ENCODE measurements at places on chromosomes 11 and 22.
A peak's percentile ranks its signal among the peaks of the same experiment; 100 is the strongest.

GRCh38 chr11:72646024-72646423 lies 28.2 kb downstream of the PDE2A start:
- DNase-seq = no peak

DNA sequence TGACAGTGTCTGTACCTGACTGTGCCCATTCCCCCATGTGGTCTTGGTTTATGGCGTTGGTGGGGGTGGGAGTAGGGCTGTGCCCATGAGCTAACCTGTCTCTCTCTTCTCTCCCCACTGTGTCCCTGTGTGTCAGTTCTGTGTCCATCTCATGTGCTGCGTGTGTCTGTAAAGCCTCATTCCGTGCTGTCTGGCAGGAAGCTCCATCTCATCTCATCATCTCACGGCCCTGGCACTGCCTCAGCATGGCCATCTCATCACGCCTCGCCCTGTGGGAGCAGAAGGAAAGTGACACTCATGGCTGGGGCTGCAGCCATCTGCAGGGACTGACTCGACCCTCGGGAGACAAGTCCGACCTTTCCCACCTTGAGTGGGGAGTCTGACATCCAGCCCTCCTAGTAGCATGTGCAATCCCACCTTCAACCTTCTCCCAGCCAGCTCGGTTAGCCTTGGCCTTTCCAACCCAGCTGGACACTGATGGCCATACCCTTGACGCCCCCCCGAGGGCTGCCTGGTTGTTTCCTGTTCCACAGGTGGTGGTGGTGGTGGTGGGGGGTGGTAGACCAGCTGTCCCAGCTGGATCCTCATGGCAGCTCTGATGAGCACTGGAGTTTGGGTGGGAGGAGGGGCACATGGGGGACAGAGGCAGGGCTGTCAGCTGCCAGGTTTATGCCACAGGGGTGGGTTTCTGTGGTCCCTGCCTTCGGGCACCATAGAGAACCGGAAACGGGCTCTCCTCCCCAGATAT lies 19.0 kb downstream of the MYO18B start:
- no peak for DNase-seq

GRCh38 chr11:15864026-15864805 lies 492.1 kb downstream of the SOX6 start:
- peak; percentile 75 for DNase-seq

- peak; percentile 79 for DNase-seq
These were observed 96.6 kb upstream of the POU2AF2 start for GRCh38 chr11:111148953-111149352.

DNA sequence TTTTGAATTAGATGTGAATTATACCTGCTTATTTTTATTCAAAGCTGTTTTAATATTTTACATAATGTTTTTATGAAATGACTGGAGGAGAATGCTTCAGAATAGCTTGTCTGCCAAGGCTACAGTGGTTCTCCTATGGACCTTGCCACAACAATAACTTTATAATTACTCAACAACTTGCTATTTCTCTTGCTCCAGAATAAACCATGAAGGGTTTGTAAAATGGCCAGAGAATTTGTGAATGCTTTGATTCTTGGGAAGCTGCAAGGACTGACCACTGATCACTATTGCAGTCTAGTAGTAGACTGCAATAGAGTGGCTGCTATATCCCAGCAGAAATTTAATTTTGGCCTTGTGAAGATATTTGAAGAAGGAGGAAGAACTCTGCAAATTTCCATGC lies 199.7 kb downstream of the FAT3 start:
- DNase-seq = no peak

DNA sequence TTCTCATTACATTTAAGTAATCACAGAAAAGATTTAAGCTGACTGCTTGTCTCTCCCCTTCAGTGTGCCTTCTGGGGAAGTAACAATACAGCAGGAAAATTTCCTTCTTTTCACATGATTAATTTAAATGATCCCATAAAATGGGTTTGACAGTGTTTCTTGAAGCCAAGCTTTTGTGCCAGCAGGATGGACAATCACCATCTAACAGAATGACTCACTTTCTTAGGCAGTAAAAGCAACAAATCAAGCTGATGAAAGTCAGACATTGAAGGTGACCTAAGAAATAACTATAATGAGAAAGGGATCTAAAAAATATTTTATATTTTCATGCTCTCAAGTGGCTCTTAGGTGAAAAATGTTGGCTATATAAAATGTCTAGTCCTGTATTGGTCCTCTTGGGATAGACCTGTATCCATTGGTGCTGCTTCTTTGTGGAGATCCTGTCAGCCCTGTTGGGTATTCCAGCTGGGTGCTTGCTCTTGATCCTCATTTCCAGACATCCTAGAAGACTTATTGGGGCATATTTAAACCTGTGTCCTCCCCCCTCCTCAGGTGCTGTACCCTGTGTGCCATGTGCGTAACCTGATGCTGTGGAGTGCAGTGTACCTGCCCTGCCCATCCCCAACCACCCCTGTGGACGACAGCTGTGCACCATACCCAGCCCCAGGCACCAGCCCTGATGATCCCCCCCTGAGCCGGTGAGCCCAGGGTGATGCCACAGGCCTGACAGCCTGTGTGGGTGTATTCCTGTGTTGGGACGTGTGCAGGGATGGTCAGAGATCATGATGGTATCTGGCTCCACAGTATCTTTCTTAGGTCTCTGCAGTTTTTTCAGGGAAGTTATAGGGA lies 62.7 kb upstream of the HORMAD2 start:
- DNase-seq = peak; percentile 45

- DNase-seq = no peak
These were observed 1411.1 kb downstream of the BRD1 start for GRCh38 chr22:48416396-48417224.

- no peak for DNase-seq
These were observed 76.3 kb upstream of the IGLL5 start for GRCh38 chr22:22811016-22812009.

- no peak for DNase-seq
These were observed 9.9 kb downstream of the SYNGR1 start for GRCh38 chr22:39359659-39360195.

DNA sequence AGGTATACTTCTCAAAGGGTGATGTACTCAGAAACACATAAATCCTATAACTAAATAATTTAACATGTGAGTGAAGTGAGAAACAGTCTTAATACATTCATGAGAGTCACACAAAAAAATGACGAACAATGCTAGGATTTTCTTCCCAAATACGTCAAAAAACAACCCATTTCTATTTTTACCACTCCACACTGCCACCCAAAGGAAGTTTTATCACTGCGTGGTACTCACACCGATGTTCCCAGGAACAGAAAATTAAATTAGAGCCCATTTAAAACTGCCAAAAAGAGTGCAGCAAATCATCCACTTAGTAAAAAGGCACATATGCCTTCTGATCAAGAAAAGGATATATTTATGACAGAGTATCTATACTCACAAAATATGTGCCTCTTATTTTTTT lies 710.9 kb upstream of the FAT3 start:
- DNase-seq = no peak

GRCh38 chr11:82767123-82767522 lies 33.5 kb upstream of the FAM181B start:
- DNase-seq = no peak

DNA sequence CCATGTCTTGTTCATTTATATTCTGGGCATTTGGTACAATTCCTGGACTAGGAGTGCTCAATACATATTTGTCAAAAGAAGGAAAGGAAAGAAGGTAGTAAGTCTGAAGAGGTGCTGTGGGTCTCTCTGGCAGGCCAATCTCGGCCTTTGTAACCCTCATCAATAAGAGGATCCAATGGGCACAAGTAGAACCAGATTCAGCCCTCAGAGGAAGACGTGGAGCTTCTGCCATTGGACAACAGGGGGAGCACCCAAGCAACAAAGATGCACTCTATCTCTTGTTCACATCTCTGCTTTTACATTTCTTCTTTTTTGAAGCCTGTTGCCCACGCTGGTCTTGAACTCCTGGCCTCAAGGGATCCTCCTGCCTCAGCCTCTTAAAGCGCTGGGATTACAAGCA lies 2.2 kb upstream of the VPS11 start:
- peak; percentile 38 for DNase-seq

- DNase-seq = no peak
These were observed 496.4 kb downstream of the BRD1 start for GRCh38 chr22:49331223-49331815.

DNA sequence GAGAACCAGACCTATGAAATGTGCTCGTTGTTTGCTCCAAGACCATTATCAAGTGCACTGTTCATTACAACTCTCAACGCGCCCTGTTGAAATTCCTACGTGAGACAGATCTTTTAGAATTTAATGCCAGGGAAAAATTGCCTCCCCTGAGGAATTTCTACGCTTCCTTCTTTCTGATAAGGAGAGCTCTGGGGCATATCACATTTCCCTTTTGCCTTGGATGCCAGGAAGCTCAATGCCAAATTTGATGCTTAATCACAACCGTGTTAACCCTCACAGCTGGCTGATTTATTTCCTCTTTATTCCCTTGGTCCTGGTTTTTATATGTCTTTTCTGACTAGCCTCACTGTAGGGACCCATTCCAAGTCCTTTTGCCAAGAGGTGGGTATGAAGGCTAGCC lies 109.4 kb downstream of the MICAL2 start:
- DNase-seq = peak; percentile 67

DNA sequence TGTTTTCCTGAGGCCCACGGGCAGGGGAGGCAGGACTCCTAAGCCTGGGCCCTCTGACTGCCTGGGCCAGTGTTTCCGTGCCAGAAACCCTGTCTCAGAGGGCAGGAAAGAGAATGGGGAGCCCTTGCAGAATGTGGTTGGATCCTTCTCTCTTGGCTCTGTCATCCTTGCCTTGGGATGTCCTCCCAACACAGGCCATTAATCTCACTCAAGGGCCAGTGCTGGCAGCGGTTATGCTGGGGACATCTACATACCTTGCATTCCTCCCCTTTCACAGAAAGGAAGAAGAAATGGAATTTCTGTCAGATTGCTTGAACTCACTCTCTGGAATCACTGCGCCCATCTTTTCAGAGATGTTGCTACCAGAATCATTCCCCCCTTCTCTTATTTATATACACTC lies 296.9 kb downstream of the KIRREL3 start:
- DNase-seq = no peak

GRCh38 chr11:10725114-10725906 lies 25.7 kb upstream of the CTR9 start:
- peak; percentile 97 for DNase-seq

DNA sequence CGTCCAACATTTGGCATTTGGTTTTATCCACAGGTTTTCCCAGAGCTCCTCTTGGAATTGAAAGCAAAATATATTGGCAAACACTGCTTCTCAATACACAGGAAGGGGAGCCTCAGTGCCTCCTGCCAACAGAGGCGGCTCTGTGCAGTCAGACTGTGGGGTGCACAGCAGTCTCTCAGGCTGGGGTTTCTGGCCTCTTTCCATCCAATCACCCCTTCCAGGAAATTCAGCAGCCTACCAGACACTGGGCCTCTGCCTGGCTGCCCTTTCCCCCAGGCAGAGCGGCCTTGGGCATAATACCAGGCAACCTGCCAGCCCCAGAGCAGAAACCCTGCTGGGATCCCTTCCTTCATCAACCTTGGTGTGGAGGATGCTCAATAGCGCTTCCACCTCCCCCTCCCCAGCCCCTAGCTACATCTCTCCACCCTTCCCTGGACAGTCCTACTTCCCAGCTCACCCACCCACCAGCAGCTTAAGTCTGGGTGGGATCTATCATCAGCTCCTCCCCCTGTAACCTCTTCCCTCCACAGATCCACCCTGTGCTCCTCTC lies 17.8 kb upstream of the RAPSN start:
- peak; percentile 47 for DNase-seq

GRCh38 chr22:39232246-39232645 lies 12.5 kb downstream of the PDGFB start:
- DNase-seq = no peak

DNA sequence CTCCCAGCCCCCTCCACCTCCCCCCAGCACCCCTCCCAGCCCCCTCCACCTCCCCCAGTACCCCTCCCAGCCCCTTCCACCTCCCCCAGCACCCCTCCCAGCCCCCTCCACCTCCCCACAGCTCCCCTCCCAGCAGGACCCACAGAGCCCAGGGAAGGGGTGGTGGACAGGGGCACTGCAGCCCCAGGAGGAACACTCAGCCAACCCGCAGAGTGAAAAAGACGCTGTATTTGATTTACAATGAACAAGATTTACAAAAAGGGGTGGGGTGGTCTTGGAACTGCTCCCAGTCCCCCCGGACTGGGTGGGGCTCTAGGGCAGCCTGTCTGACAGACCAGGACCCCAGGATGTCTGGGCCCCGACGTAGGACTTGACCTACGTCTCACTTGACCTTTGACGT lies 4.6 kb upstream of the MAPK11 start:
- no peak for DNase-seq

DNA sequence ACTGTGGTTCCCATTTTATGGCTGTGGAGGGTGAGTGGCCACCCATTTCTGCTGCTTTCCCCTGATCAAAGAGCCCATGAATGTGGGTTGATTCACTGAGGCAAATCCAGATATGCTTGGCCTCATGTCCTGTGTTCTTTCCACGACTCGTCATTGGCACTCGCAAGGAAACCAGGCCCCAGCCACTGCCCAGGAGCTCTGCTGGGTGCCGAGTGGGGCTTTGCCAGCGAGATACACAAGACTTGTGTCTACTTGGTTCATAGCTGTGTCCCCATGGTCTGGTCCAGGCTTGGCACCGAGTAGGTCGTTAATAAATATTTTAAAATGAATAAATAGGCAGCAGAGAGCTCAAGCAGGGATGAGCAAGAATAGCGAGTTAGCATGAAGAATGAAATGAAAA lies 1291.5 kb downstream of the TBC1D22A start:
- no peak for DNase-seq

- peak; percentile 35 for DNase-seq
These were observed 64.6 kb downstream of the KCNJ1 start for GRCh38 chr11:128802358-128802981.

GRCh38 chr11:112364962-112365481 lies 104.4 kb upstream of the PLET1 start:
- DNase-seq = peak; percentile 97

- DNase-seq = peak; percentile 36
These were observed 9.9 kb upstream of the MYEOV start for GRCh38 chr11:69284081-69284511.

DNA sequence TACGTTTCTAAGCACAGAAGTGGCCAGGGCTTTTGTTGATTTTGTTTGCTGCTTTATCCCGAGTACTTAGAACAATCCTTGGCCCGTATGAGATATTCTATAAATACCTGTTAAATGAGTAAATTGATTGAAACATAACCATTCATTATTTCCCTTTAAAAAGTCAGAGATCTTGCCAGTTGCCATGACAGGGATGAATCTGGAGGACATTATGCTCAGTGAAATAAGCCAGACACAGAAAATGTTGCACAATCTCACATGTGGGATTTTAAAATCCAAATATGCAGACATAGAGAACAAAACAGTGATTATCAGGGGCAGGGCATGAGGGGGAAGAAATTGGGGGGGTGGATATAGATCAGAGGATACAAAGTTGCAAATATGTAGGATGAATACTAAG lies 1240.1 kb downstream of the LRRC4C start:
- no peak for DNase-seq

GRCh38 chr11:77202941-77203900 lies 75.2 kb downstream of the MYO7A start:
- no peak for DNase-seq

GRCh38 chr22:49505337-49506009 lies 322.2 kb downstream of the BRD1 start:
- no peak for DNase-seq

DNA sequence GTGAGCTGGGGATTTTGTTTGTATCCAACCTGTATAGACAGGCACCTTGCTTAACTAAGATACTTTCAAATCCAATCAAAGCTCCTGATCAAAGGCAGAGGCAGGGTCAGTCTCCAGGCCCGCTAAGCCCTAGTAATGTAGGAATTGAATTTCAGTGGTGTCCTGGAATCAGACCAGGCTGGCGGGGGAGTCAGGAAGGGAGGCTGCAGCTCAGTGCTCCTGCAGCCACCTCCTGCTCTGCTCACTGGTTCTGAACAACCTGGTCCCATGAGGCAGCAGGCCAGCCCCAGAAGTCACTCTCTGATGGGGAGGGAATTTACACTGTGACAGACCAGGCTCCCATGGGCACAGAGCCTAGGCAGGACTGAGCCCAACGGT lies 38.5 kb upstream of the GALNT18 start:
- no peak for DNase-seq
